Activated T-helper 17 cell treated with anti-CD3 and anti-CD28 coated beads, Interleukin-2, amount 50 U/mL, for 72 hours (primary cell): ENCODE measurements at places on chromosomes 6 and 20.

DNA sequence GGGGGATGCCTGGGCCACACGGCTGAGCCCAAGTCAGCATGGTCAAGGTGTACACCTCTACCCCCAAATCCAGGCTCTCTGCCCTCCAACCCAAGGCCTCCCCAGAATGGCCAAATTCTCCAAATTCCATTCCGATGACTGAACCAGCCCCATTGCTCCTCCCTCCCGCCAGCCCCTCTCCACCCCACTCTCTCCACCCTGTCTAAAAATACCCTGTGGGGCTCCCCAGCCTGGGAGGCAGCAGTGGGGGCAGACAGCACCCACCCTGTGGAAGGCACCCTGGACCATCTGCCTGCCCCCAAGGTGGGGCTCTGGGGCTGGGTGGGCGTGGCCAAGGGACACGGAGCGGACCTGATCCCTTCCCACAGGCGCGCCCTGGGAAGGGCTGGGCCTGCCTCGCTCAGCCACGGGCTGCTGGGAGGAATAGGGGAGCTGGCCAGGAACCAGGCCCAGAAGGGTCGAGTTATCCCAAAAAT lies 11.4 kb downstream of the TEAD3 start:
- no peak for ATAC-seq

DNA sequence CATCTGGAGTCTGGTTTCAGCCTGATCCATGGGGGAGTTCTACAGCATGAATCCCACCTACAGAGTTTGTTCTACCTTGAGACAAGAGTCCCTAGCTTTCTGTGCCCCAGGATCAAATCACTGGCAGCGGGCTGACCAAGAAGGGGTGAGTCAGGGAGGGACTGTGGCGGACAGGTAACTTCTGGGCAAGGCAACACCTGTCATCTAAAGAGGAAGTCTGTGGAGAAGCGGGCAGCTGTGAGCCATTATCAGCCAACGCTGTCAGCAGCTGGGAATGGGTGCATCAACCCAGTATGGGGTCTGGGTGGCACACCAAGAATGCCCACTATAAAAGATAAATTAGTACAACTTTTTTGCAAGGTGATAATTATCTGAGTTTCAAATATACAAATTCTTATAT lies 45.9 kb downstream of the UBE3D start:
- ATAC-seq: no peak

GRCh38 chr20:55166063-55166462 lies 690.7 kb downstream of the DOK5 start:
- ATAC-seq: no peak

DNA sequence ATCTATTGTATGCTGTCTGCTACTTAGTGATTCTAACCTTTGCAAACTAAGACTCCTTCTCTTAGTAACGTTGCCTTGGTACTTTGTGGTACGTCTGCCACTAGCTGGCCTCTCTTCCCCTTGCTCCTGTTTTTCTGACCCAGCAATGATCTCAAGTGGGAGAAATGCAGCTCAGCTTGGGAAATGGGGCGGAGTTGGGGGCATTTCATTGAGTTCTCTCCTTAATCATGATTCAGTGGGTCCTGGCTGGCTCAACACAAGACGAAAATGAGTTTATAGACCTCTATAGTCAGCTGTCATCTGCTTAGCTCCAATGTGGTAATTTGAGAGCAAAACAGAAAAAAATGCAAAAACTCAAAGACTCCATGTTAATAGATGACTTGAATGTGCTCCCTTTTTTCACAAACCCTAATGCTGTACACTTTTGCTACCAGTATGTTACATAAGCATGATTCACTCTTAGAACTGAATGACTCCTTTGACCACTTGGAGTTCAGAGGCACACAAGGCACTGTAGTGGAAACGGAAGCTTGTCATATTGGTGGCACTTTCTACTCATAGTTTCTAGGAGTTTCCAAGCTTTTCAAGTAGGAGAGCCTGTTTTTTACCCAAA lies 55.3 kb upstream of the SOX4 start:
- peak; percentile 56 for ATAC-seq

- ATAC-seq: peak; percentile 76
Observed at GRCh38 chr20:25867776-25868649, 171.4 kb upstream of the ZNF337 start.

DNA sequence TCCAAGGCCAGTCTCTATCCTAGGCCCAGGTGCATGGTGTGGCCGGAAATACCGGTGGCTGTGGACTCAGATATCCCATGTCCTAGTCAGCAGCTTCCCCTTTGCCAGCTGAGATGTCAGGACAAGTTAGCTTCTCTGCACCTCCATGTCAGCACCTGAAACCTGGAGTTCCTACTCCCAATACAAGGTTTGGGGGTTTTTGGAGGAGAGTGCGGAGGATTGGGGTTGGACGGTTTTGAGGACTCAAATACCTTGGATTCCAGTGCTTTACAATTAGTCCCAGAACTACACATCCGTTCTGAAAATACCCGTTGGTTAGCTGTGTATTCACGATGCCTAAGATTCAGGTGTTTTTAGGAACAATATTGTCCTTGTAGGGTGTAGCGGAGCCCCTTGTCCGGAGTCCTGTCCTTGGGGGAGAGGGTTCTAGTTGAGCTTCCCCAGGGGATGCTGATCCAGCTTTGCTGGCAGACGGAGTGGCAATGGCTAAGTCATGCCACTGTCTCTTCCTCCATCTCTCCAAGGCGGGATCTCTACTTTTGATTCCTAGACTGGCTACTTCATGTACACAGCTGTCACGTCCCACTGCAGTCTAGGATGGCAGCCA lies 45.0 kb downstream of the ADNP start:
- ATAC-seq: no peak

GRCh38 chr6:154301839-154302752 lies 54.5 kb downstream of the IPCEF1 start:
- peak; percentile 92 for ATAC-seq

DNA sequence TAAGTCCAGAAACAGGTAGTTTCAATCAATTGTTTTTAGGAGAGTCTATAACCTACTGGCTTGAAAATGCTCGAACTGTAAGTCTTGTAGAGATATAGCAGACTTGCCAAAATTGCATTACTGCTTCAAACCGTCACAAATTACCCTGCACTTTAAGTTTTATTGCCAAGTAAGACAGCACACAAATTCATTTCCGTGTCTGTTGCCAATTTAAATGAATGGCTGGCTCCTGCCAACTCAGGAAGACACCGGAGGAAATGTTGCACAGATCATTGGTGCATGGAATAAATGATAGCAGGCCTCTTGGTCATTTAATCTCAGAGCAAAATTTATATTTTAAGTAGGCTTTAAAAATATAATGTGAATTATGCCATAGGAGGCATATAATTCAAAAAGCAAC lies 438.1 kb downstream of the HACE1 start:
- no peak for ATAC-seq

- ATAC-seq: no peak
Observed at GRCh38 chr6:36150283-36150682, 20.0 kb downstream of the MAPK13 start.

- ATAC-seq: no peak
Observed at GRCh38 chr6:139367810-139368351, 6.6 kb downstream of the CITED2 start.

DNA sequence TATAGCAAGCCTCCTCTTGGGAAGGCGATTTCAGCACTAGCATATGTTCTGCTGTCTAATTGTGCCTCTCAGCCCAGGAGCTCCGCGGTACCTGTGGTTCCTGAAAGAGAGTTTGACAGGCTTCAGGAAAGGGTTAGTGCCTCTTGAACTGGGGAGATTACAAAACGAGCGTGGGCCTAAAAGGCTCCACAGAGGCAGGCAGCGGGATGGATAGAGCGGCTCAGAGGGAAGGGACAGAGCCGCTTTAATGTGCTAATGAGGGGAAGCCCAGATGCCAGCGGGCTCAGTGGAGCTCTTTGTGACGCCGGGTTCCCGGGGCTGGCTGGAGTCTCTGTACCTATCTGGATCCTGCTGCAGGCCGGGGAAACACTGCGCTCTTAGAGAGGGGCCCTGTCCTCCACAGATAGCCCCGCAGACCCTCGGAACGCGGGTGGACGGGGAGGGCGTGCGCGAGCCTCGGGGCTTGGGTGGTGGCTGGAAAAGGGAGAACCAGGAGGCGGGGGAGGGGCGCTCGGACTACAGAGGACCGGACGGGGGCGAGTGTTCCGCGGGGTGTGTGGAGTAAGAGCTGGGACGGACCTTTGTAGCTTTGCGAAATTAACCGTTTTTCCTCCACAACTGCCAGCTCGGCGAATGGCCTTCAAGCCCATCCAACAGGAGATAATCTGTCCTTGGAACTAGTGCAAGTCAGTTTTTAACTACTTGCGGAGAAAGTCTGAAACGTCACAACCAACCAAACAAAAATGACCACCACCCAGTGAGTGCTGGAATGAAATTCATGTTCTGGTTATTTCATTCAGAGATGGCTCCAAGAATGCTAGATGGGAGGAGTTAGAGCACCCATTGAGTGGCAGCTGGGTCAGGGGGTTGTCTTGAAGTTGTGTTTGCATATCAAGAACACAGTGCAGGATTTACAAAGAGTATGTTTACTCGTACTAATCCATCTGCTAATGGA lies 13.0 kb downstream of the SLC35F1 start:
- ATAC-seq: no peak

DNA sequence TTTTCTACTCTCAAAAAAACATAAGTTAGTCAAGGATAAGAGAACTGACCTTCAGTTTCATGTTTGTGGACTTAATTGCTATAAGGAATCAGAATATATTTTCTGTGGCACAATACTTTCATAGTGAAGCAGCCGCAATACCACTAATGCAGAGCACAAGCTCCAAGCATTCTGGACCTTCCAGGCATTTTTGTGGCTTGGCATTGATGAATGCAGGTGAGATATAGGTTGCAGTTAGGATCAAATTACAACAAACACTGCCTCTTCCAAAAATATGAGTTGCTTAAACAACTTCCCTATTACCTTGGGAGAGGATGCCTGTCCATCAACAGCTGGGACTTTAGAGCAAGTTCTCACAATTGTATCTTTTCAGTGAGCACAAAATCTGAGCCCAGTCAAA lies 162.8 kb upstream of the RSPO3 start:
- no peak for ATAC-seq

DNA sequence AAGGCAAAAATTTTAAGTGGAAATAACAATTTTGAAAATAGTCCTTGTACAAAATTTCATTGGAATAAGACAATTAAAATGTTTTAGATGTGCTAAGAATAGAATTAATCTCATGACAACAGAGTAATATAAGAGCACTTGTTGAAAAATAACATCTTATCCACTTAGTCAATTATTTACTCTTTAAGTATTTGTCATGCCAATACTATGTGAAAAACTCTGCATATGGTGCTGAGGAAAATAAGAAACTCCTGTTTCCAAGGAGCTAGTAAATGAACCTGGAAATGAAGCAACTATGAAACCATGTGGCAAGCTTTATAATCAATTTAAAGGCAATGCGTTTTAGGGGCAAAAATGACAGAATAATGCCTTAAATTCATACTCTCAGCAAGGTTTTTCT lies 42.7 kb upstream of the HCRTR2 start:
- ATAC-seq: no peak

- no peak for ATAC-seq
Observed at GRCh38 chr6:92790381-92790780, 629.0 kb downstream of the EPHA7 start.

- ATAC-seq: peak; percentile 72
Observed at GRCh38 chr6:16277101-16277981, 39.0 kb downstream of the GMPR start.

- peak; percentile 95 for ATAC-seq
Observed at GRCh38 chr6:105560611-105561066, 157.8 kb upstream of the PREP start.

- ATAC-seq: no peak
Observed at GRCh38 chr6:119249319-119249718, 100.2 kb downstream of the MAN1A1 start.

DNA sequence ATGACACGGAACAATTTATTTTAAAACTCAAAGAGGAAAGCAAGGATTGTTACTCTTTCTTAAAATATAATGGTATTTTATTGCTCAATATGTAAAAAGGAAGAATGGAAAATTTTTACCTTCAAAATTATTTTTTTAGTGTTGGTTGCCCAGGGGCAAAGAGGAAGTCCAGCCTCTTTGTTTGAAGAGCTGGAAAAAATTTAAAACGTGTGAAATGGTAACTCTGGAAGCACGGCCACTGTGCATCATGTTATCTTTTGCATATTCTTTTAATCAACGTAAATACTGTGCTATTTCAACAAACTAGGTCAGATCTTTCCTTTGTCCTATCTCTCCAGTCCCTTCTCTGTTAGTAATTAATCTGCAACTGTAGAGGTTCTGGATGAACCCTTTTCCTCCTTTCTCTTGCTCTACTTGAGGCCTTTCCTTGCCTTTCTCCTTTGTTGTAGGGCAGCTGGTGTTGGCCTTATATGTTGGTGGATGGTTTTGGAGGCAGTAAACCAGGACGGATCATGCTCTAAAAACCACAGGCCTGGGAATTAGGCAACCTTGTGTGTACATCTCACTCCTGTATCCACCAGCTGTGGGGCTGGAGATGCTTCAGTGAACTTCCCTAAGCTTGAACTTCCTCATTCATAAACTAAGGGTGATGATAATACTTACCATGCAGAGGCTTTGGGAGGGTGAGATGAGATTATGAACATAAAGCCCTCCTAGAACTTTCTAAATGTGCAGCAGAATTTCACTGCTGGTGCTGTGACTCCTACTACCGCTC lies 143.3 kb downstream of the PRL start:
- no peak for ATAC-seq

DNA sequence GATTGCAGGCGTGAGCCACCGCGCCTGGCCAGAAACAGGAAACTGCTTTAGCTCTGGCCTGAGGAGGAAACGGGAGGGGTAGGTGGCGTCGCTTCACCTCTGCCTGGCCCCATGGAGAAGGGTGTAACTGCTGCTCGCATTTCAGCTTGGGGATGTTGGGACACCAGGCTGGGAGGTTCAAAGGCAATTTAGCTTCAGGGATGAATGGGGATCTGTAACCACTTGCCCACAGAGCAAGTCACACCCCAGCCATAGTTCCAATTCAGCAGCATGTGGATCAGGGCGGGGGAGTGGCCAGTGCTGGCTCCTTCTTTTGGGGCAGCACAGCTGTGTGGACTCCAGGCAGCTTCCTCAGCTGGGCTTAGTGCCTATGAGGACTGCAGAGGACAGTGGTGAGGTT lies 34.8 kb upstream of the NUP153 start:
- no peak for ATAC-seq

GRCh38 chr6:153129873-153130514 lies 1.1 kb downstream of the RGS17 start:
- ATAC-seq: no peak

GRCh38 chr6:37623666-37624065 lies 74.0 kb downstream of the MDGA1 start:
- ATAC-seq: no peak

GRCh38 chr6:21942897-21943296 lies 349.3 kb downstream of the SOX4 start:
- no peak for ATAC-seq

DNA sequence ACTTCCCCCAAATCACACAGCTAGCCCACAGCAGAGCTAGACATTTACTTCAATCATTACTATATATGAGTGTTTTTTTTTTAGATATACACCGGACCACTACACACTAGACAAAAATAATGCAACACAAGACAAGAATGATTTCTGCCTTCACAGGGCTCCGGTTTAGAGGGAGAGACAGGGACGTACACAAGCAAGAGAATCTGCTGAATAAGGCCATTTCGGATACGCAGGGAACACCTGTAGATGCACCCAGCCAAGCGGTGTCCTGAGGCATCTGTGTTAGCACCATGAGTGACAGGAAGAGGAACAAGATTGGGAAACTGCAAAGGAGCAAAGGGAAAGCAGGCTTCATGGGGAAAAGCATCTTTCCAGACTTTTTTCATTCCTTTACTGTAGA lies 45.7 kb downstream of the HS3ST5 start:
- ATAC-seq: no peak

- no peak for ATAC-seq
Observed at GRCh38 chr20:50272030-50272723, 81.5 kb downstream of the CEBPB start.
